ENCODE measurements at places on chromosomes 7 and 10.

- peak; percentile 8 for DNase-seq
Measured at GRCh38 chr7:22481726-22482125, 18.3 kb downstream of the STEAP1B start.

DNA sequence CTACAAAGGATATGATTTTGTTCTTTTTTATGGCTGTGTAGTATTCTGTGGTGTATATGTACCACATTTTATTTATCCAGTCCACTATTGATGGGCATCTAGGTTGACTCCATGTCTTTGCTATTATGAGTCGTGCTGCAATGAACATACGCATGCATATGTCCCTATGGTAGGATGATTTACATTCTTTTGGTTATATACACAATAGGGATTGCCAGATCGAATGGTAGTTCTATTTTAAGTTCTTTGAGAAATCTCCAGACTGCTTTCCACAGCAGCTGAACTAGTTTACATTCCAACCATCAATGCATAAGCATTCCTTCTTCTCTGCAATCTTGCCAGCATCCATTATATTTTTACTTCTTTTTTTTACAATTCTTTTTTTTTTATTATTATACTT, 35.6 kb upstream of the FAM13C start:
- no peak for DNase-seq

DNA sequence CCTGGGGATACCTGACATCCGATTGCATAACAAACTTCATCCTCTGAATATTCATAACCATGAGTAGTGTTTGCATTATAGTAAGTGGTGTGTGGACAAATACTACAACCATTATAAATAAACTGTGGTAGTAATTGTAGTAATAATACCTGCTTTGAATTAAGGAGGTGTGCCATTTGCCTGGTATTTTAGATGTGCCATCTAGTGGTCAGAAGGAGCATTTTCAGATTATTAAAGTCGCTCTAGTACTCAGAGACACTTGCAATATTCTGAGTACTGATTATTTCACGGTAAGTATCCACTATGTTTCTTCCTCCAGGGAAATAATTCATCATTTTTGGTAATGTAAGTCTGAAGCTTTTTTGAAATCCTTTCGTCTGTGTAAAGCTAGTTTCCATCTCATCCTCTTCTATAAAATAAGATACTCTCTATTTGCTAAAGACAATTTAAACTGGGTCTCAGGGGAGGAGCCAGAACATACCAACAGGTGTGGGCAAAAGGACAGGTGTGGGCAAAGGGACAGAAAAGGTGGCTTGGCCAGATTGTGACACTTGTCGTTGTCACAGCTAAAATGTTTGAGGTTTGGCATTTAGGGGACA, 115.3 kb upstream of the WDR11 start:
- DNase-seq = no peak

- DNase-seq = no peak
Measured at GRCh38 chr7:32643194-32643593, 147.9 kb downstream of the AVL9 start.

DNA sequence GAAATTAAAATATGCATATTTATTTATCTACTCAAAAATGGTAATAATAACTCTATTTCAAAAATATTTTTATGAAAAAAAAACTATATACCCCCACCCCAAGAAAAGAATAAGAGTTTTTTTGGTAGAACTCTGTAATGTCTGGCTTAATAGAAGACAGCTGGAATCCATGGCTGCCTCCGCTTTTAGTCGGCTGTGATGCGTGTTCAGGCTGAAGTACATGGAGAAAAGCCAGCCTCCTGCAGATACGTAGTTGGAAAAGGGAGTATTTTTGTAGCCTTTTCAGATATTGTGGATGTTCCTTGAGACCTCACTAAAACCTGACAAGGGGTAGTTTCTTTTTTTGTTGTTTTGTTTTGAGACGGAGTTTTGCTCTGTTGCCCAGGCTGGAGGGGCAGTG, 10.0 kb downstream of the FOXK1 start:
- DNase-seq = no peak

DNA sequence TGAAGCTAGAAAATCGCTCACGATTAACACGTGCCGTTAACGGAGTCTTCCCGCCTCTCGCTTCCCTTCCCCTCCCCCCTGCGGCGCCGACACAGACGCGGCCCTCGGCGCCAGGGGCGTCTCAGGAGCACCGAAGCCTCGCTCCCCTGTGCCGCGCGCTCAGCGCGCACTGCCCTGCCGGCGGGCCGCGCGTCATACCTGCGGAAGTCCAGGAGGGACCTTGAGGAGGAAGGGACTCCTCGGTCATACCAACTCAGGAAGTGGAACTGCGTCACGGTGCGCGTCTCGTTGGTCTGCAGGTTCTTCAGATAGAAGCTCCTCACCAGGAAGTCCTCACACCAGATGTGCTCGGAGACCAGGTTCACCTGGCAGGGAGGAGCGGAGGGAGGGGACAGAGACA, 239.6 kb downstream of the DNAJB6 start:
- DNase-seq = peak; percentile 84
